ENCODE measurements at places on chromosomes 5 and 9. TPM values are rescaled to one million over a fixed set of nuclear protein-coding genes. Genes with fewer than 3 reads are reported as not detected.

The FBP1 gene
- 1.9 TPM for total RNA-seq

The SLC36A3 gene
- not detected for total RNA-seq

The HIGD2A gene
- total RNA-seq = 45.9 TPM

The SLC36A2 gene
- not detected for total RNA-seq

The FBLL1 gene
- 15.7 TPM for total RNA-seq

The RASEF gene
- 2.8 TPM for total RNA-seq

The UBAC1 gene
- 39.9 TPM for total RNA-seq

The DND1 gene
- total RNA-seq = 0.60 TPM

The RBM27 gene
- 45.7 TPM for total RNA-seq

The AK8 gene
- 2.1 TPM for total RNA-seq

The ADRB2 gene
- 3.8 TPM for total RNA-seq

The GZMA gene
- 1.2 TPM for total RNA-seq

The IDNK gene
- 3.5 TPM for total RNA-seq

The KIF20A gene
- 12.9 TPM for total RNA-seq

The PLEKHG4B gene
- total RNA-seq = 10.1 TPM

The ADAMTS6 gene
- total RNA-seq = 48.3 TPM

The TXNDC8 gene
- not detected for total RNA-seq

The NRARP gene
- total RNA-seq = 23.3 TPM

The MEIKIN gene
- total RNA-seq = 0.55 TPM

The FBXL7 gene
- total RNA-seq = 19.1 TPM

The MCIDAS gene
- total RNA-seq = not detected

The CEMIP2 gene
- 45.5 TPM for total RNA-seq

All from camera-type eye (tissue), 1 donor.